ENCODE measurements at places on chromosomes 3 and 15.
A peak's percentile ranks its signal among the peaks of the same experiment; 100 is the strongest.

- no peak for DNase-seq
These were observed 521.0 kb upstream of the MDFIC2 start for GRCh38 chr3:70833239-70833960.

DNA sequence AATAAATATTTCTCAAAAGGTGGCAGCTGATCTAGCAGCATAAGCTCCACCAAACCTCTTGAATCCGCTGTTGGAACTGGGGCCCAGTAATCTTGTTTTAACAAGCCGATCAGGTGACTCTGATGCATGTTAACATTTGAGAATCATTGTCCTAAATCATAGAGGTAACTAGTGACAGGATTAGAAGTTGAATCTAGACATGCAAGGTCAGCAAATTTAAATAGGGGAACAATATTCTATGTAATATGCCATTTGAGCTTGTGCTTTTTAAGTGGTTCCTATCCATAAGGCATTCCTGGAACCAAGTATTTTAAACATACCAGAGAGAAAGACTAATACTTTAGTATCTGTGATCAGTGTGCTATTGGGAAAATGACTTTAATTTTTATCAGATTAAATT lies 412.8 kb downstream of the PYDC2 start:
- DNase-seq = no peak

DNA sequence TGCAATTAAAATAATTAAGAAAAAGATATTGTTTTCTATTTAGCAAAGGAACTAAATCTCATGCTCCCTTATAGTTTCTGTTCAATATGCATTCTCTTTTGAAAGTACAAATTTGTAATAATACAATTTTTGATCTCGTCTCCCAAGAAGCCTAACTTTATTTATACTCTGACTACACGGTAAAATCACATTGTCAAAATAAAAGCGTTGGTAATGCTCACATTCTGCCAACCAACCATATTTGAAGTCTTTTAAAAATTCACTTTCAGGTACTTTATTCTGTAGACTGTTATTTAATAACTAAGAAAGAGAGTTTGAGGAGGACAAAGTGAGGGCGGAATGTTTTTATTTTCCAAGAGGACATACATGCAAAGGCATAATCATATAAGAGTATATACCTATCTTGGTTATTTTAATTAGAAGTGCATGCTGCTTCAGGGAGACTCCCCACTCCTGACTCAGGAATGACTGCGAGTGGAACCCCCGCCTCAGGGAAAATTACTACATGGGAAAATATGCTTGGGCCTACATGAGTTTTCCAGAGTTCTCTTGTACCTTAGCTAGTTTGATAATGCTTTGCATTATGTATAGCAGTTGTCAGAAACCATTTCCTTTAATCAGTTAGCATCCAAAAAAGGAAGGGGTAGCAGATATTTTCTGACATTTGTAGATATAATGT lies 19.3 kb downstream of the MBNL1 start:
- DNase-seq = no peak

DNA sequence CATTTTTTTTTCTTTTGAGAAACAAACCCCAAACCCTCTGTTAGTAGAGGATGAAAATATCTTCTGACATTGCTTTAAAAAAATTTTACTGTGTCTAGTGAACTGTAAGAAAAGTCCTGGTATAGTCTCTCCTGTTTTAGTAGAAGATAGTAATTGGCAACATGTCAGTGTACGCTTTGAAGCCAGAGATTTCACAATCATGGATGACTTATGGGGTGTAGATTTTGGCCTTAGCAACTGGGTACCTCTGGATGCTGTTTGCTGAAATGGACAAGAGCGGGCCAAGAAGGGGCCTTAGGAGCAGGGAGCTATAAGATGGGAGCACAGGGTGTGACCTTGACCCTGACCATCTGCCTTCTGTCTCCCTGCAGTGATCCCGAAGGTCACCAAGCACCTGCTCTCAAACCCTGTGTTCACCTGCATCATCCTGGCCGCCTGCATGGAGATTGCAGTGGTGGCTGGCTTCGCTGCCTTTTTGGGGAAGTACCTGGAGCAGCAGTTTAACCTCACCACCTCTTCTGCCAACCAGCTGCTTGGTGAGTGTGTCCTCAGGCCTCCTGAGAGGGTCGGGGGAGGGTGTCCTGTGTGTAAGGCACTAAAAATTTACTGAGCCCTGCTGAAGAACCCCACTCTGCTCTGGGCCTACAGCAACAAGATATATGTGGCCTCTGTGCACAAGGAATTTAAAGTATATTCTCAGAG lies 266.7 kb downstream of the SLCO3A1 start:
- DNase-seq = no peak

- DNase-seq = no peak
These were observed 24.5 kb upstream of the MYRIP start for GRCh38 chr3:39784922-39785321.

- DNase-seq = peak; percentile 45
These were observed 40.8 kb downstream of the CLDN1 start for GRCh38 chr3:190281308-190282051.

- DNase-seq = no peak
These were observed 275.8 kb upstream of the RBMS3 start for GRCh38 chr3:29004885-29005599.

DNA sequence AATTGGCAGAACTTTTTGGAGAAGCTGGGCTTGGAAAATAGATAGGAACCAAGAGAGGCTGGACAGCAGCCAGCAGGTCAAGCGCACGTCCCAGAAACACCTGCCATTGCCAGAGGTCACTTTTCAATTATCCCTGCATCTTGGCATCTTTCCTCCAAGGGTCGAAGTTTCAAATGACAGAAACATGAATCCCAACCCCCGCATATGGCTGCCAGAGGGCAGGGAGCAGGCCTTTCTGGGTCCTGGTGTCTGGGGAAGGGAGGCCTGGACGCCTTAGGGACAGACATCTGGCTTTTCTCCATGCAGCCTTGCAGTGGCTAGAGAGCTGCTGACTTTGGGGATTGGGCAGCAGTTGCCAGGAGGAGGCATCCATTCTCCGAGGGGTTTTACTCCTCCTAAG lies 164.5 kb upstream of the TPM1 start:
- DNase-seq = no peak

GRCh38 chr15:25710184-25710583 lies 152.9 kb downstream of the ATP10A start:
- DNase-seq = no peak

GRCh38 chr3:48928679-48929078 lies 10.0 kb downstream of the ARIH2 start:
- DNase-seq = no peak

- no peak for DNase-seq
These were observed 175.7 kb downstream of the FAM43A start for GRCh38 chr3:194861375-194861774.

- peak; percentile 59 for DNase-seq
These were observed 19.8 kb upstream of the P2RY12 start for GRCh38 chr3:151404316-151404715.

DNA sequence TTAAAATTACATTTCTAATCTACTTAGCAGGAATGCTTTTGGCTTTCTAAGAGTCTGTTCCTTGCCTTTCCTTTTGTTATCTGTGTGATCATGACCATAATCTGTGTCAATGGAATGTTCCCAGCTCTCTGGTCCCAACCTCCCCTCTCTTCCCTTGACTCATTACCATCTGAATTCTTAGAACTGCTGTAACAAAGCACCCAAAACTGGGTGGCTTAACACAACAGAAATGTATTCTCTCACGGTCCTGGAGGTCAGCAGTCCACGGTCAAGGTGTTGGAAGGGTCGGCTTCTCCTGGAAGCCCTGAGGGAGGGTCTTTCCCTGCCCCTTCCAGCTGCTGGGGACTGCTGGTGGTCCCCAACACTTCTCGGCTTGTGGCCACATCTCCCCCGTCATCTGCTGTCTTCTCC lies 81.1 kb downstream of the LRRK1 start:
- DNase-seq = no peak

- DNase-seq = no peak
These were observed 187.2 kb downstream of the CLSTN2 start for GRCh38 chr3:140122183-140122582.

GRCh38 chr3:27560484-27561056 lies 76.4 kb upstream of the SLC4A7 start:
- peak; percentile 96 for DNase-seq

- DNase-seq = no peak
These were observed 113.4 kb upstream of the LRRFIP2 start for GRCh38 chr3:37287776-37288175.

GRCh38 chr3:161332792-161333191 lies 38.5 kb downstream of the SPTSSB start:
- no peak for DNase-seq

- DNase-seq = no peak
These were observed 11.1 kb upstream of the GREM1 start for GRCh38 chr15:32706704-32707103.

All from AML-193 (cell line).